ENCODE measurements at places on chromosomes 1 and 21.

GRCh38 chr1:113168946-113169345 lies 95.9 kb downstream of the LRIG2 start:
- no peak for DNase-seq

GRCh38 chr1:175935166-175935565 lies 191.8 kb upstream of the TNR start:
- no peak for DNase-seq

GRCh38 chr1:211775170-211775569 lies 55.4 kb downstream of the LPGAT1 start:
- no peak for DNase-seq

DNA sequence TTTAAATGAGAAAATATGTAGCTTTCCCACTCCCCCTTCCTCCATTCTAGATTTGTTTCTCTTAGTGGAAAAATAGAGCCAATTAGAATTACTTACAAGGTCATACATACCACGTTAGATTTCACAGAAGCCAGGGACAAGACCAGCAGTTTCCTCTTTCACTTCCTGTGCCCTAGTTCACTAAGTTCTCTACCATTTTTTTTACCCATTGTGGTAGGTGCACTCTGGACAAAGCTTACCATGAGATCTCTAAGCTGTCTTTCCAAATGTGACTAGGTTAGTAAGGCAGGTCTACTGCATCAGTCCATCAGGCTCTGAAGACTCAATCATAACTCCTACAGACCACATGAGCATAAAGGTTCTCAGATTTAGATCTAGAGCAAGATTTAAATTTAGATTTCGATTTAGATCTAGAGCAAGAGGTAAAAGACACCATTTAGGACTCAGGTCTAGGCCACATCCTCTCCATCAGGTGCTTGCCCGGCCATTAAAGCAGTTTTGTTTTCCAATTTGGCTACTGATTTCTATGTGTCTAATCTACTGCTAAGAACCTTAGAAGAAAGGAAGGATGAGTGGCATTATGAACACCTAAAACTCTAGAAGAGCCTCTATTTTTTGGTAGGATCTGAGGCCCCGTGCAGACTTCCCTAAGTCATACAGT lies 235.3 kb downstream of the FAF1 start:
- no peak for DNase-seq

DNA sequence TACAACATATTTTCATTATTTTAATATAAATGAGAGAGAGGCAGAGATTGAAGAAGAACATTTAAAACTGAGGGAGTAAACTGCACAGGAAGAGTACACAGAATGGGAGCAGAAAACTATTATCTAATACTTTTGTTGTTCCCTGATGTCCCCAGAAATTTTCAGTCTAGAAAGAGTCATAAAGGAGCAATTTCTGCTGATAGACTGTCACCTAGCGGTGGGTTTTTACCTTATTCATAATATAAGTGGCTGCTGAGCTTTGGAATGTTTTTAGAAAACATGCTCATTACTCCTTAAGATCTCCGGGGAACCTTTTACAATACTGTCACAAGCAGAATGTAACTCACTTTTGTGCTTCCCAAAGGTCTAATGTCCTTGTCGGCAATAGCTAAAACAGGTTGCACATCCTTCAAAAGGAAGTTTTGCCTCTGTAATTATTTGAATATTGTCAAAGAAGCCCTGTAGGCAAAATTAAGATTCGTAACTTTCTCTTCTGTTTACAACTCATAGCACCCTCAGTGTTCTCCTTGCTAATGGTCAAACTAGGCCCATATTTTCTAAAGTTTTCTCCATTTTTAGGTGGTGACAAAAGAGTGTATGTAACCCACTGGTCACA lies 4.9 kb upstream of the NPL start:
- DNase-seq, result no peak

- no peak for DNase-seq
Observed at GRCh38 chr1:106072909-106073600, 983.4 kb upstream of the PRMT6 start.

Data from activated CD4-positive, alpha-beta T cell treated with anti-CD3 and anti-CD28 coated beads, Interleukin-2, amount 50 U/mL, for 48 hours (primary cell).